ENCODE measurements at places on chromosomes 5 and 9.

DNA sequence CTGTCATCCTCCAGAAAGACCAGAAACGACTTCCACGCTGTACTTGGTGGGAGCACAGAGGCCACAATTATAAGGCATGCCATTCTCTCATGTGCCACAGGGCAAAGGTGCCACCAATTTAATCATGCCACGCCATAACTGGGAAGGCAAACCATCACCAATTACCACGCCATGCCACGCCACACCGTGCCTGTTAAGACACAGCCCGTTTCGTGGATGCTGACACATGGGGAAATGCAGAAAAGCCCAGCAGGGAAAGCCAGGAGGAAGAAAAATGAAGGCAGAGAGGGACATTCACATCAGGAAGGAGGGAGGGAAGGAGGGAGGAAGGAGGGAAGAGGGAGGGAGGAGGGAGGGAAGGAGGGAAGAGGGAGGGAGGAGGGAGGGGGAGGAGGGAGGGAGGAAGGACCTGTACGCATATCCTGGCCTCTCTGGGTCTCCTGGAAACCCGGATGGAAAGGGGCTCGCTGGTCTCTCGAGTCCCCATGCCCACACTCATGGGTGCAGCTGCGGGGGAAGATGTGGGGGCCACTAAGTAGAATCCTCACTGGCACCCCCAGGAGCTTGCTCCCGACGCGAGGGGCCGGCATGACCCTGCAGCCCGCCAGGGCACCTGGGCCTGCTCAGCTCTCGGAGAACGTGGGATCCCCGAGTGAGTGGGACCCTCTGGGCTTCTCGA lies 61.7 kb upstream of the UBAC1 start:
- no peak for DNase-seq

DNA sequence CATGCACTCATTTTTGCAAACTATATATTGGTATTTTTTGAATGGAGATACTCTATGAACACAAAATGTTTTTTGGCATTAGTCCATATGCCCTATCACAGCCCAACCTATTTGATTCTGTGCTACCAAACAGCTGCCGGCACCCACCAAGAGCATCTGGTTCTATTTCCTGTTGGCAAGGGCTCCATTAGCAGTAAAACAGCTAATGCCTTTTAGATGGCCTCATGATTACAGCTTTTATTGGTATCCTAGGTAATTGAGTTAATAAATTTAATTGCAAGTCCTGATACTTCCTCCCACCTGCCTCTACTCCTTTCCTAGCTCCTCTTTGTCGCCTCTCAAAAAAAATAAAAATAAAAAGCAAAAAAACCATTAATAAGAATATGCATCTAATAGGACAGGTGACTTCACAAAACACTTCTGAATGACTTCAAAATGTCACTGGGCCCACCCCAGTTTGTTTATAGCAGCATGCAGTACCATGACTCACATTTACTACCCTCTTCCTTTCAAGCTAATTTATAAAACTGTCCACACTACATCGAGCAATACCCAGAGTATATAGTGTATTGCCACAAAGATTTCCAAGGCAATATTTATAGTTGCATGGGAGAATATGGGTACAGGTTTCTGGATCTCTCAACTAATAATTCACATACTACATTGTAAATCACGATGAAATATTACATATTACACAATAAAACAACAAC lies 620.4 kb downstream of the SLCO4C1 start:
- DNase-seq: no peak

GRCh38 chr5:59460368-59461153 lies 433.0 kb downstream of the PDE4D start:
- no peak for DNase-seq

GRCh38 chr9:120379611-120380010 lies 200.4 kb downstream of the CDK5RAP2 start:
- DNase-seq: no peak

DNA sequence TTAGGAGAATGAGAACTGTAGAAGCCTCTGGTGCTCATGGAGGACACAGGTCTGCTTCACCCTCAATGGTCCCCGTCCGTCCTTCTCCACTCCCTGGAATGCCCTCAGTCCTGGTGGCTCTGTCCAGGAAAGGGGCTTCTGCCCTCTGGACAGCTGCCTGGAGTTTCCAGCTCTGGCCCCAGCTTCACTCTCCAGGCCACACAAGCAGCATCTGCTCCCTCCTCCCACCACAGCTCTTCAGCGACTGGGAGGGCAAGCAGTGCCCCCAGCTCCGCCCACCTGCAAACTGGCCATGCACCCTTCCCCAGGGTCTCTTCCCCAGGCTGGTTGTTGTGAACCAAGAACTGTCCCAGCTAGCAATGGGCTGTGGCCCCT lies 4.7 kb downstream of the SARDH start:
- no peak for DNase-seq

GRCh38 chr5:24492229-24492628 lies 152.5 kb downstream of the CDH10 start:
- no peak for DNase-seq

DNA sequence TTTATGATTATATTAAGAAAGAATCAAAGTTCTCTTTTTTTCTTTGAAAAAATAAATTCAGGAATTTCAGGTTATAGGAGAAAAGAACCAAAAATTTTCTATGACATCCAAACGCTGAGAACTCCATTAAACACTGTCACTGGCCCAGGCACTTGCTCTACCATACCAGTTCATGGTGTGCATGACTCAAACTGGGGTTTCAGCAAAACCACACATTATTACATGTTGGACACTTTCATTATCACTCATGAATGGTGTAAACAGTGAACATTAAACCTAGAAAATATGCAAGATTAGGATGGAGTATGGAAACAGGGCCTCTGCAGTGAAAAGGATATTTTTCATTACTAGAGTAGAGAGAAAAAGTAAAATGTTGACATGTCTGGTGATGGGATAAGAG lies 369.9 kb upstream of the FAM174A start:
- DNase-seq: no peak

GRCh38 chr5:74954919-74955318 lies 88.7 kb upstream of the FAM169A start:
- no peak for DNase-seq

GRCh38 chr5:129246088-129246487 lies 151.5 kb downstream of the ISOC1 start:
- no peak for DNase-seq

DNA sequence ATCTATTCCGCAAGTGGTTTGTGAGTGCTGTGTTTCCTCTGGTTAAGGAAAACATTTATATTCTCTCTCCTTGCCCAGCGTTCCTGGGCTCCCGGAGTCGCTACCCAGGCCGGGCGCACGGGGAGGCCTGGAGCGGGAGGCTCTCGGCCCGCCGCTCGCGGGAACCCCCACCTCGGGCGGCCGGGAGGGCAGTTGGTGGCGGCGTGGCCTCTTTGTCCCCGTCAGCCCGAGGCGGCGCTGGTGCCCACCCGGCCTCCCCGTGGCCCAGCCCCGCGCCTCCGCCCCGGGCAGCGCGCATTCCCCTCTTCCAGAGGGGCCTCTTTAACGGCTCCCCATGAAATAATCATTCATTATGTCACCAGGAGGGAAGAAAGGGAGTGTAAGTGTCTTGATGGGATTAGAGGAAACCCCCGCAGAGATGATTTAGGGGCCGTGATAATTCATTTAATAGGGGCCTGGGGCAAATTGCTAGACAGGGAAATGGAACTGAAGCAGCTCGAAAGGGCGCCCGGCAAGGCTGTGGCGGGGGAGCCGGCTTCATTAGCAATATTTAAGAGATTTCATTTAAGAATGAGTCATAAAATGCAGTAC lies 181.9 kb upstream of the TBCA start:
- DNase-seq: no peak

- DNase-seq: no peak
These were observed 50.9 kb downstream of the NFX1 start for GRCh38 chr9:33341182-33341581.

GRCh38 chr5:55594671-55595070 lies 59.9 kb upstream of the PLPP1 start:
- DNase-seq: no peak

- no peak for DNase-seq
These were observed 95.8 kb downstream of the PLCXD3 start for GRCh38 chr5:41414598-41414997.

DNA sequence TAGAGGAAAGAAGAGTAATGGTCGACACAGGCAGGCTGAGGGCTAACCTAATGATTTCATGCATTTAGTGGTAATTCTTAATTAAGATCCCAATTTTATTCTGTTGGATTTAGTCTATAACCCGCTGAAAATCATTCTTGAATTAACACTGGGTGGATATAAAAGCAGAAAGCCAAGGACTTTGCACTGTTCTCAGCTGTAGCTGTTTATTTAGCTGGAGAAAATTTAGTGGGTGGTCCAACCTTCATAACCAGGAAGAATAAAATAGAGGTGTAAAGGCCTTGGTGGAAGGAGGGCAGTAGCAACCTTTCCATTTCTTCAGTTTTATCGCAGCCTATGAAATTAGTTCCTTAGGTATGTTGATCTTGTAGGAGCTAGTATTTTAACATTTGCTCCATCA lies 92.3 kb downstream of the GHR start:
- DNase-seq: no peak

- no peak for DNase-seq
These were observed 9.5 kb upstream of the SH3TC2 start for GRCh38 chr5:149072376-149072775.

DNA sequence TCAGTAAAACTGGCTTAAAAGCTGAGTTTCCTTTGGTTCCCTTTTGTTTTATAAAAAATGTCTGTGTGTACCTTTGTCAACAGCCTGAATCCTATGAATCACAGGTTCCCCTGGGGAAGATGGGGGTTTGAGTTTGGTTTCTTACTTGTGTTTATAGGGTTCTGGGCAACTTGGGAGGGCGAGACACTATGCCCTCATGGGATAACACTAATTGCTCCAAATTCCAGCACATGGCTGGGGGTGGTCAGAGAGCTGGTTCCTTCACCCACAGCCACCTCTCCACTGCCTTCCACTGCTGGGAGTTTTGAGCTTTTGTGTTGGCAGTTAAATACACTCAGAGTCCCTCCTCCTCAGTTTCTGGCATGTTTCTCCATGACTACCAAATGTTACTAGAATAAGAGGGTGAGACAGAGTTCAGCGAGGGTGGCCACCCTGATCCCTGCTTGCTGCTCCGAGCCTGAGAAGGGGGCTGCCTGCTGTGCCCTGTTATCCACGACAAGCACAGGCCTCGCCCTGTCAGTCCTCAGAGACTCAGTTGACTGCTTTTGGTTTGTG lies 83.0 kb upstream of the EPB41L4B start:
- DNase-seq: no peak

DNA sequence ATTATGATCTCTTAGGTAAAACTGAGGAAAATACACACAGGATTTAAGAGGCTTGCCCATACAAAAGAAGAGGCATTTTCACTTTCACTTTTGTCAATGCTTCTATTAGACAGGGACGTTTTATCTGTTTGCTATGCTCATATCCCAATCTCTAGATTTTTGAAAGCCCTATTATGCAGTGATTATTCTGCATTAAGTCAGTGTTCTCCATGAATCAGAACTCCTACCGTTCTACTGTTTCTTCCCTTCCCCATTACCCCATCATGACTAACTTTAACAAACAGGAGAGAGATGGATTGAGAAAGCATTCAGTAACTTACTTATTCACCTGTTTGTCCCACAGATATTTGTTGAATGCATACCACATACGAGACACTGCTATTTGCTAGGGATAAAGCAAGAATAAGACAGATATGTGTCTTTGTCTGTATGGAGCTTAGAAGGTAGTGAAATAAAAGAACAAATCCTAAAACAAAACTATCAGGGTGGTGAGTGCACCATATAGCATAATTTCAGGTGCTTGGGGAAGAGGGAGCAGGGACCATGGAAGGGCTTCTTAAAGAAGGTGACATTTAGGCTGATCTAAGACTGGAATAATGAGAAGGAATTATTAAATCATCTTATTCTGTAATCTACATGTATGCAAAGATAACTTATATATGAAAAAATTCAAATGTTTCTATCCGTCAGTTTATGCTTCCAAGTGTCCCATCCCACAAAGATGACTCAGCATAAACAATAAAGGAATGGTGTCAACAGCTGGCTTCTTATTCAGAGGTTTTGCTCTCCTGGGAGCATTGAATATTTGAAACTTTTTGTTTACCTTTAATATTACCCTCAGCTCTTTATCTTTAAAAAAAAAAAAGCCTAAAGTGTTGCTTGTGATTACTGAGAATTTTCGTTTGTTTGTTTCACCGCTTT lies 328.1 kb downstream of the HINT1 start:
- no peak for DNase-seq

GRCh38 chr5:176583076-176583475 lies 26.9 kb downstream of the GPRIN1 start:
- no peak for DNase-seq

- no peak for DNase-seq
These were observed 9.4 kb downstream of the PAM start for GRCh38 chr5:102764381-102765004.

DNA sequence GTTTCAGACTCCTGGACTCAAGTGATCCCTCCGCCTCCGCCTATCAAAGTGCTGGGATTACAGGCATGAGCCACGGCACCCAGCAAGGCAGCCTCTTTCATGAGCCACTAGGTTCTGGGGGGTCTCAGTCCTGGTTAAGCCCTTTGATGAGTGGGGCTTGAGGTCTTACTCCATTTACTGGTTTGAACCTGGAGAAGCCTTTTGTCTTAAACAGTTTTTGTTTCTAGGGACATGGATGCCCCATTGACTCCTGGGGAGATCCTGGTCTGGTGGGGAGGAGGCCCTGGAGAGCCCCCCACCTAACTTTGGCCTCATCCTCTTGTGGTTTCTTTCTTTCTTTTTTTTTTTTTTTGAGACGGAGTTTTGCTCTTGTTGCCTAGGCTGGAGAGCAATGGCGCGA lies 6.7 kb downstream of the PRRC2B start:
- DNase-seq: no peak

DNA sequence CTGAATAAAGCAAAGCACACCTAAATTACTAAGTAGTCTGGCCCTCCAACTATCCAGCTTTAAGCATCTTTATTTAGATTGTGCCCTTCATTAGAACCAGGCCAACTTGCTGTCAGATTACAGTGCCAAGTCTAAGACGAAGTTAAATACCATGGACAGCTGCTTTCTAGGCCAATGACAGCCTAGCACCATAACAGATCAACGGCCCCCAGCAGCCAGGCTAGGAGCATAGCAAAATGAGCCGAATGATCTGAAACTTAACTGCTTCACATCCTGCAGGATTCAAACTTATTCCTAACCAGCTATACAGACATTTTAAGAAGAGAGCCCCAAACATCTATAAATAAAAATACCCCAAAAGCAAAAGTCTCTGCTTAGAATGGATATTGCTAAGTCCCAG lies 6.8 kb downstream of the SLC24A2 start:
- no peak for DNase-seq

GRCh38 chr5:22539762-22540161 lies 313.4 kb downstream of the CDH12 start:
- no peak for DNase-seq

- DNase-seq: no peak
These were observed 1115.5 kb downstream of the TAF11L14 start for GRCh38 chr5:18749763-18750162.

DNA sequence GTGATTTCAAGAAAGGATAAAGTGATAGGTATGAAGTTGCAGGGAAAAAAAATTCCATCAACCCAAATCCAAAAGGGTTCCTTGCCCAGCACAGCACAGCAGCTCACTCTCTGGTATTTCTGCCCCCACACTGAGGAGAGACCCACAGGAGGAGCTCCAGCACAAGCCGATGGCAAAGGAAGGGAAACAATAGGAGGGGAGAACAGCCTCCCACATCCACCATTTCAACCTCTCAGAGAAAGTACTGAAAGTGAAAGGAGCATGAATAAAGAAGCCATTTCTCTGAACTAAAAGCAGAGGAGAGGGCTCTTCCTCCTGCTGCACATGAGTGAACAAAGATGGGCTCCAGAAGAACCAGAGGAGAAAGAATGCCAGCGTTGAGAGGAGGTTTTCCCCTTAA lies 54.9 kb upstream of the ZSWIM6 start:
- DNase-seq: no peak

- DNase-seq: no peak
These were observed 36.6 kb upstream of the RAPGEF1 start for GRCh38 chr9:131776473-131776872.
